ENCODE measurements at places on chromosomes 7 and 10.
A peak's percentile ranks its signal among the peaks of the same experiment; 100 is the strongest.

DNA sequence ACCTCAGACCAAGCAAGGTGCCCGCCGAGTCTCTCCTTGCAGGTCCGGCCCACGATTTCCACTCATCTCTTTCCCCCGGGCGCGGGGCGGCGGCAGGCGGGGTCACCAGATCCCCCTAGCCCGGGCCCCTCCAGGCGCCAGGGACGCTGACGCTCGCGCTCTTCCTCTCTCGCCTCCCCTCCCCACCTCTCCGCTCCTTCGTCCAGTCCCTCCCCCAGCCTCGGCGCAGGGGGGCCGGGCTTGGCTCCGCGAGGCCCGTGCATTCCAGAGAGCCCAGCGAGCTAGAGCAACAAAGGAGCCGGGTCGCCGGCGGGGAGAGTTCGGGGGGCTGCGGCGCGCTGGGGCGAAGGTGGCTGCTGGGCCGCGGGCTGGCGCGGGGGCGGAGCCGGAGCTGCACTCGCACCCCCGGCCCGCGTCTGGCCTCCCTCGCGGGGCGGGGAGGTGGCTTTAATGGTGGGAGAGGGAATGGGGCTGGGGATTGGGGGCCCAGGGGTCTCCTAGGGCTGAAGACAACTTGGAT, at the start of gene SMO:
SMO (plus strand) TSS at position 262 of the 520 bp plus-strand sequence. CDS start 519 bp downstream, outside the sequence.
- DNase-seq, result no peak

GRCh38 chr7:24656608-24657007, 83.4 kb downstream of the PALS2 start:
- no peak for DNase-seq

- DNase-seq, result no peak
Observed at GRCh38 chr10:103758294-103758681, 97.1 kb downstream of the SH3PXD2A start.

GRCh38 chr7:575425-576366, 56.0 kb upstream of the PDGFA start:
- DNase-seq, result no peak

GRCh38 chr10:118595598-118596425, at the start of gene PRLHR:
Gene PRLHR, minus strand, starts transcription at chr10:118595648. Its CDS starts 404 bp downstream, at chr10:118595244.
- DNase-seq, result no peak

GRCh38 chr7:20861468-20861867, 74.8 kb upstream of the SP8 start:
- no peak for DNase-seq

GRCh38 chr10:119450606-119451299, 91.8 kb downstream of the RGS10 start:
- no peak for DNase-seq

DNA sequence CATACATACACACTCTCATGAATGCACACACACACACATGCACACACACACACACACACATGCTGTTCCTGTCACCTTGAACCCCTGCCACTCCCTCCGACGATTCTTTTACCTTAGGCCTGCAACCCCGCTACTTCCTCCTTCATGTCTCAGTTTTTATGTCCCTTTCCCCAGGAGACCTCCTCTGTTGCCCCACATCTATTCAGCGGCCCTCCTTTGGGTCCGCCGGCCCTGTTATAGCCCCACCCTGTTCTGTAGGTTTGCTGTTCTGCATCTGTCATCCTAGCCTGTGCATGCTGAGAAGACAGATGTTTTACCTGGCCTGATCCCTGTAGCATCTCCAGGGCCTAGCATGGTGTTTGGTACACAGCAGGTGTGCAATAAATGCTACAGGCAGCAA, 161.6 kb upstream of the PCBD1 start:
- no peak for DNase-seq

DNA sequence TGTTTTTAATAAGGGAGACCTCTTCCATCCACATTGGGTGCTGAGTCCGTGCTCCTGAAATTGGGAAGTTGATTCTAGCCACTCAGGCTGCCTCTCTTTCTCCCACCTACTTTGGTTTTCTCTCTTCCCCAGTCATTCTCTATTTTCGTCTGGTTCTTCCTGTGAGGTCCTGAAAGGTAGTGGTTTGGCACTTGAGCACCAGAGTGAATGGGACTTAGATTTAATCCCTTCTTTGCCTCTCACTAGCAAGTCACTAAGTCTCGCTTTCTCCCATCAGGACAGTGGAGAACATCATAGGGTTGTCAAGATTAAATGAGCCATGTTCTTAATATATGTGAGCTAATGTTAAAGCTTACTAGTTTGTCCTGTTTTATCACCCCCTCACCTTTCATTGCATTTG, 4.0 kb upstream of the AASS start:
- DNase-seq, result no peak

DNA sequence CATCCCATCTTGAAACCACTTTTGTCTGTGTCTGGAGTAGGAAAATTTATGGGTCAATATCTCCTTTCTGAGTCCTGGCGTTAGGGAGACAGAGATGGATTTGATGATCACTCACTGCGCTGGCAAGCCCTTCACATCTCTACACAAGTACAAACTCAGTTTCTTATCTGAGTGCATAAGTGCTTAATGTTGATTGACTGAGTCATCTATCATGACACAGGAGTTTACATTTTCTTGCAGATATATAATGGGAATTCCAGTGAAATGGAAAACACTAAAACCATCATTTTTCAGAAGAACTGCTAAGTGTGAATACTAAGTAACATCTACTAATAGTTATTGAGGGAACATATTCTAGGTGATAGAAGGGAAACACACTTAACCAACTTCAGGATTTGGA, 763.9 kb upstream of the COBL start:
- DNase-seq, result no peak

DNA sequence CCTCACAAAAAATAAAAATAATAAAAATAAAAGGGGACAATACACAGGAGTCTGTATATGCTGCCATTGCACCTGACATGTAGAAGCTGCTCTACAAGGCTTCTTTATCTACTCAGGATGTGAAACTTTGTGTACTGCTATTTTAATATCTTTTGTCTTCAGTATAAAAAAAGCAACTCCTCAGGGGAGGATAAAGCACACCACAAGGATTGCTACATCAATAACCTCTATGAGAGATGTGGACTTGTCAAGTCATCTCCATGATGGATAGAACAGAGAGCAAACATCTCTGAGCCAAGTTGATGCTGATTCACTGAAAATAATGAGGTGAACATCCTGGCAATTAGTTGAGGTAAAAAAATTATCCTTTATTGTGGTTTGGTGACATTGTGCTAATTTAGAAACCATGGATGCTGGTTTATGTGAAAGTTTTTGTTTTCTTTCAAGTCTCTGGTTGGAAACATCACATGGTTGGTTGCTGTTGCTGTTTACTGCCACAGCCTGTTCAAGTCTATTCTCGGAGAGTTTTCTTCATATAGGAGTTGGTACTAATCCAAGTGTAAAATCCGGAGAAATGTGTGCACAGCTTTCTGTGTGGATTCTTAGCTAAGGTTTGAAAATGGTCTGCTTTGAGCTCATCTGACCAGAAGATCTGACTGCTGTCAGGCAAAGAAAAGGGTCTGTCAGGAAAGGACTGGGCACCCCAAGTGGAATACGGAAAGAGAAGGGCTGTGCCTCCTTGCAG, 1.5 kb upstream of the HECW1 start:
- no peak for DNase-seq

- DNase-seq, result no peak
Observed at GRCh38 chr10:89869180-89869579, 167.8 kb downstream of the KIF20B start.

- no peak for DNase-seq
Observed at GRCh38 chr10:54396031-54396430, 405.0 kb downstream of the PCDH15 start.

- DNase-seq, result no peak
Observed at GRCh38 chr10:124343351-124344265, 75.1 kb downstream of the OAT start.

GRCh38 chr7:69962186-69963065, 364.2 kb downstream of the AUTS2 start:
- no peak for DNase-seq

DNA sequence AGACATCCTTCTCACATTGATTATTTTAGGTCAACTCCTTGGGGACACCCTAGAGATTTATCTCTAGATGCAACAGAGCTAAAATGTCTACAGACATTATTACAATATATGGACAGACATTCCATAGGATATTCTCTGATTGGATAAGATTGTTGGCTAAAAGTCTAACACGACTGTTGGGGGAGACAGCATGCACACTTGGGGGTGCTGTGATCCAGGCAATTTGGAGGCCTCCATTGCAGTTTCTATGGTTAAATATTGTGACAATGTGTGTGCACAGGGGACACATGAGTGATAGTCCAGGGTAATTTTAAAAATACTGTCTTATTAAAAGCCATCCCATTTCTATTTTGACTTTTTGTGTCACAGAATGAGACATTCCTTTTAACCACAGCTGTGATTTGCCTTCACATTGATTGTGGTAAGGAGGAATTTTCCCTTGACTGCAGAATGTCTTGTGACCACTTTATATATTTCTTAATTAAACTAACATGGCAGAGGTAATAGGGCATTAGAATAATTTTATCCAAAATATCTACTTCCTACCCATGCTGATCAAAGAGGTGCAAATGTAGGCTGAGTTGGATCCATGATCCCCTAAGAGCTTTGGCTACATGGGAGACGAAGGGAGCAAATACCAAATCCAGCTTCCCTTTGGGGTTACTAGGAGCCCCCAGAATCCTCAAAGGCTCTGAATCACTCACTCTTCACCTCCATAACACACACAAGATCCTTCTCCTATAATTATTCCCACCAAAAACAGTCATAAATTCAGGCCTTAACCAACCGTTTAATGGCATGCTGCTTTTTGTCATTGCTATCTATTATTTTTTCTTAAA, 7.3 kb downstream of the TFPI2 start:
- no peak for DNase-seq

GRCh38 chr7:131945957-131946544, 389.6 kb upstream of the PODXL start:
- no peak for DNase-seq

DNA sequence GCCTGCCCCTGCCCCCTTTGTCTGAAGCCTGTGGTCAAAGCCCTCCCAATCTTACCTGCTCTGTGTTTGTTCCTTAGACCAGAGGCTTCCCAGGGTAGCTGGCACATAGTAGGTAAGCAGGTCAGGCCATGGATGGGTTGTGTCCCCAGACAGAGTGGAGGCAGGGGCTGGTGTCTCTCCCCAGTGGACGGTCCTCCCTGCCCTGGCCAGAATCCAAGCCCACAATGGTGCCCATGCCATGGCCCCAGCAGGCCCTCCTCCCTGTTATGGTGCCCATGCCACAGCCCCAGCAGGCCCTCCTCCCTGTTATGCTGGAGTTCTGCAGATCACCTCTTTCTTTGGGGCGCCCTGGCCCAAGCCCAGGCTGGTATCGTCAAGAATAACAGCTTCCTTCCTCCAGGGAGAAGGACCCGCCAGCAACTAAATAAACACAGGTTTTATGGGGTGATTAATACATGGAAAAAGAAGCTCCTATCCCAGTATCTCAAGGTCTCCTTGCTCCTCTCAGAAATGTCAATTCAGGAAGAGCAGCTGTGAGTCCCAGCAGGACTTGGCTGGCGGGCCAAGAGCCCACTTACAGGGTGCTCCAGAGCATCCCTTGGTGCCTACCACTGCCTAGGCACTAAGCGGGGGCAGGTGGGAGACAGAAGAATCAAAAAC, 82.0 kb downstream of the NEURL1 start:
- no peak for DNase-seq

GRCh38 chr7:698515-699475, 27.7 kb upstream of the DNAAF5 start:
- DNase-seq, result no peak

- no peak for DNase-seq
Observed at GRCh38 chr7:28081016-28081415, 99.6 kb downstream of the JAZF1 start.

DNA sequence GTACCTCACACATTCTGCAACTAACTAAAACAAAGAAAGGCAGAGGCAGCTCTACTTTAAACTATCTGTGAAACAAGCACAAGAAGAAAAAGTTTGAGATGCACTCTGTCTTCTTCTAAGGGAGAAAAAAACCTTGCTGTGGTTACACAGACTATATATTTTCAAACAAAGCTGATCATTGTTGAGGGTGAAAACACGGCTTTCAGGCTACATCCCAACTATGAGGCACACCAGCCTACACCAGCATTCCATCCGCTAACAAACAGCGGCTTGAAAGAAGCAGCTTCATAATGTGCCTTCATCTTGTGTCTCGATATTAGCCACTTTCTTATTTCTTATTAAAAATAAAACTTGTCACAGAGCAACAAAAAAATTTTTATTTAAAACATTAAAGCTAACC, 79.1 kb downstream of the USP6NL start:
- no peak for DNase-seq

DNA sequence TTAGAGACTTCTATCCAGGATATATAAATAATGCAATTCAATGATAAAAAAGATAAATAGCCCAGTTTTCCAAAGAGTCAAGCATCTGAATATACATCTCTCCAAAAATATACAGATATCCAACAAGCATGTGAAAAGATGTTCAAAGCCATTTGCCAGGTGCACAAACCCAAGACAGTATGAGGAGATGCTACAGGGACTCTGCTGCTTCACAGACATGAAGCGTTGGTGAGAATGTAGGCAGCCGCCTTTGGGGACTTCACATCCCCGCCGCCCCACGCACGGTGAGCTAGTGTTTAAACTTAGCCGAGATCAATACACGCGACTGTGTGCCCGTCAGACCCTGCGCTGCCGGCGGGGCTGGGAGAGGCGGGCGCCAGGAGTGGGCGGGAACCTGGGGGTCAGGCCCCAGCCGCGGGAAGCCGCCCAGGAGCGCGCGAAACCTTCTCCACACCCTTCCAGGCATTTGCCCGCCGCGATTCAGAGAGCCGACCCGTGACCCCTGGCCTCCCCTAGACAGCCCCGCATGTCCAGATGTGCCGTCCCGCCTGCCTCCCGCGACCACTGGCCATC, 927 bp upstream of the ALOX5 start:
- DNase-seq, result peak; percentile 11

DNA sequence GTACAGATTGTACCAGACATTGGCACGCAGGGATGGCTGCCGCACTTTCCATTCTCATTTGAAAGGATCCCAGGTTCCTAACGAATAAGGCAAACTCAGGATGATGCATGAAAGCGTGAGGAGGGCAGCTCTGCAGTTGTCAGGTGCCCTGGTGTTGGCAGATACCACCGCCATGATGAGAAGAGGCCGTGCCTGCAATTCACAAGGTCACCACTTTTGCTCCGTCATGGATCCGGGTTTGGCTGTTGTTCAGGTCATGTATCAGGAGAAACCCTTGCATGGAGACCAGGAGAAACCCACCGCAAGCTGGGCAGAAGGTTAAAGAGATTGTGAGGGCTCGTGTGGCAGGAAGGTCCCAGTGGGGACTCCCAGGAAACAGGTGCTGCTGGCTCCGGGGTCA, 233.2 kb downstream of the KLF6 start:
- DNase-seq, result no peak

- DNase-seq, result peak; percentile 6
Observed at GRCh38 chr7:38222481-38223096, 44.5 kb downstream of the STARD3NL start.

GRCh38 chr7:141039376-141039775, 24.6 kb upstream of the MRPS33 start:
- DNase-seq, result no peak

DNA sequence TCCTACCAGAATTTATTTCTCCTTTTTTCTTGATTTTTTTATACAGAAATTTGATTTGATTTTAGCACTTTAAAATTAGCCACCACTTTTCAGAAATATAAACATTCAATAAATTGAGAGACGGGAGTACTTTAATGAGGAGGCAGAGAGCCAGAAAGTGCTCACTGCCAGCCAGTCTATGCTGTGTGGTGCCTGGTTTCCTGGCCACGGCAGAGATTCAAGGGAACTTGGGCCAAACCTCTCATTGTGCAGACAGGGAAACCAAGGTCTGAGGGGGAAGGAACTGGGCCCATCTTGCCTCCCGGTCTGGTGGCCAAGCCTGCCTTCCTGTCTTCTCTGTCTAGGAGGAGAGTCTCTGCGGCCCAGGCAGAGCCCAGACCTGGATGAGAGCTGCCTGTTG, 25.9 kb downstream of the ADAMTS14 start:
- DNase-seq, result no peak

GRCh38 chr7:25353196-25353595, 124.9 kb upstream of the NPVF start:
- no peak for DNase-seq
